ENCODE measurements at places on chromosomes 12 and 14.

DNA sequence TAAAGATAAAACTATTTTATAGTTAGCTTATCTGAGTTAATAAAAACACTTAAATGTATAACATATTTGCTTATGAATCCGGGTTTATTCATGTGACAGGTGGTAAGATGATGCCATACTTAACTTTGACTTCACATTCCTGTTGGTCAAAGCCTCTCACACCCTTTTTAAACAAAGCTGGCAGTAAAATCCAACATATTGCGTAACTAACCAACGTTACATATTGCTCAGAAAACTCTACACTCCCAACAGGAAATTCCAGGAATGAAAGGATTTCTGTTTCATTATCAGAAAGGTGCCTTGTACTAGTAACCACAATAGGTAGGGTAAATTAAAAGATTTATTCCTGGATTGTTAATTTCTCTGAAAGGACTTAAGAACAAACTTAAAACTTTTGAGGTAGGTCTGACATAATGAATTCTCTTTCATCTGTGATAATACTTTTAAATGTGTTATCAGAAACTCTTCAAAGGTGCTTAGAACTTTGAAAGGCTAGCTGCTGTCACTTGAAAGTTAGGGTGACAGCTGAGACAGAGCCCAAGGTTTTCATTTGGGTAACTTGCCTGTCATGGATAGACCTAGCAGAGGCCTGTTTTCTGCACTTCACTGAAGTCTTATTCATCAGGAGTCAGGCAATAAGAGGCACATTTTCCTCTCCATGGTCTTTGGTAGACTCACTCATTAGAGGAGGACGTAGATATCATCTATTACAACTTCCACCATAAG lies 23.8 kb upstream of the CATSPERB start:
- peak; percentile 38 for DNase-seq

- DNase-seq: no peak
Observed at GRCh38 chr14:93056166-93056839, 59.4 kb downstream of the ITPK1 start.

DNA sequence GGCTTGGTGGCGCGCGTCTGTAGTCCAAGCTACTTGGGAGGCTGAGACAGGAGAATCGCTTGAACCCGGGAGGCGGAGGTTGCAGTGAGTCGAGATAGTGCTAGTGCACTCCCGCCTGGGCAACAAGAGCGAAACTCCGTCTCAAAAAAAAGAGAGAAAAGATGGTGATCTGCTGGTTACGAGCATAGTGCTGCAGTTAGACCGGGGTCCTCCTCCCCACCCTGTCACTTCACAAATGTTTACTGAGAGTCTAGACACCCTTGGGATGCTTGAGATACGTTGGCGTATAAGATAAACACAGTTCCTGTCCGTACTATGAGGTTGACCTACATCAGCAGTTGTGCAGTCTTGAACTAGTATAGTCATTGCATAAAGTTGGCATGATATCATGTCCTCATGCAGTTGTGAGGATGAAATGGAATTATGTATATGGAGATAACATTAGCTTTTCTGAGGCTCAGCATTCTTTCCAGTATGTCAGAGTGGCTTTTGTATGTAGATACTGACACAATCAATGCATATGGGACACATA lies 787 bp downstream of the ACAD10 start:
- DNase-seq: peak; percentile 68

- no peak for DNase-seq
Observed at GRCh38 chr14:34507459-34507858, 32.0 kb downstream of the EAPP start.

GRCh38 chr14:38053666-38054065 lies 154.0 kb upstream of the SSTR1 start:
- peak; percentile 9 for DNase-seq

DNA sequence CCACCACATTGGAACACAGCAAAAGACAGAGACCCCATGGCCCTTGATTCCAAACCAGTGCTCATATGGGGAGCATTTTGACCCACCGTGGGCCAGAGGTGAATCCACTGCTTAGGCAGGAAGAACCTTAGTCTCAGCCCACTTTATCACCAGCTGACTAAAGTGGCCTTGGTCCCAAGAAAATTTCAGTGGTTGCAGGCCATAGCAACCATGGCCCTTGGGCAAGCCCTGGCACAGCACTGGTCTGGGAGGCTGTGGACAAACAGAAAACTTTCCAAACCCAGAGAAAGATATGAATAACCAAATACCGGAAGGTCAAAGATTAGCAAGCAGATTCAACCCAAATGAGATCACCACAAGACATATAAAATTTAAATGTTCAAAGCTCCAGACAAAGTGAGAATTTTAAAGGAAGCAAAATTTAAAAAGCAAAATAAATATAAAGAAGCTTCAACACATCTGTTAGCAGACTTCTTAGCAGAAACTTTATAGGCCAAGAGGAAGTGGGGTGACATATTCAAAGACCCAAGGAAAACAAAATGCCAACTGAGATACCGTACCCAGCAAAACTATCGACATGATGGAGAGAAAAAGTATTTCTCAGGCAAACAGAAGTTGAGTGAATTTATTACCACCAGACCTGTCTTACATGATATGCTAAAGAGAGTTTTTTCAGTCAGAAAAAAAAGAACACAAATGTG lies 7.8 kb downstream of the KLRK1 start:
- no peak for DNase-seq

DNA sequence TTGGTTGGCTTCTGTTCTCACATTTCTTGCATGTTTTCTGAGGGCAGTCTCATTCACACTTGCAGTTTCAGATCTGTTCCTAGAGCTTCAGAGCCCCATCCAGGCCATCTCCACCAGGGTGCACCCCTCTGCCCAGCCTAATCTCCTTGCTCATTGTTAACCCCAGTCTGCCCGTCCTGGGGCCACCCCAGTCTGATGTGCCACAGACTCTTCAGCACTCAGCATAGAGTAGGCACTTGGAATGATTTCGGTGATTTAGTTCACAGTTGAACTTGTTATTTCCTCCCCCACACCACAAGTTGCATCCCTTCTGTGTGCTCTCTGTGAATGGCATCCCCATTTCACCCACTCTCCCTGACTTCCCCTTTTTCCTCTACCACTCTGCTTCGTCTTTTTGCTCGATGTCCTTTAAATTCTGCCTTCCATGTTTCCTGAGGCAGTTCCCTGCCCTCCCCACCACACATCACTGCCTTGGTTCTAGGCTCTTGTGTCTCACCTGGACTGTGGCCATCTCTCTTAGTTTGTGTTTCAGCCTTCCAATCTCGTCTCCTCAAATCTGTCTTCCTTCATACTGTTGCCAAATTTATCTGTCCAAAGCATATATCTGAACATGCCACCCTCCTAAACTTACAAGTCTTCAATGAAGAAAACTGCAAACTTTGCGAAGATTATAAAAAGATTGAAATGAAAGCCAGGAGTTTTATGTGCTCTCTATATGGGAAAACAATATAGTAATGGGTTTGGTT lies 41.5 kb downstream of the ANO6 start:
- no peak for DNase-seq

DNA sequence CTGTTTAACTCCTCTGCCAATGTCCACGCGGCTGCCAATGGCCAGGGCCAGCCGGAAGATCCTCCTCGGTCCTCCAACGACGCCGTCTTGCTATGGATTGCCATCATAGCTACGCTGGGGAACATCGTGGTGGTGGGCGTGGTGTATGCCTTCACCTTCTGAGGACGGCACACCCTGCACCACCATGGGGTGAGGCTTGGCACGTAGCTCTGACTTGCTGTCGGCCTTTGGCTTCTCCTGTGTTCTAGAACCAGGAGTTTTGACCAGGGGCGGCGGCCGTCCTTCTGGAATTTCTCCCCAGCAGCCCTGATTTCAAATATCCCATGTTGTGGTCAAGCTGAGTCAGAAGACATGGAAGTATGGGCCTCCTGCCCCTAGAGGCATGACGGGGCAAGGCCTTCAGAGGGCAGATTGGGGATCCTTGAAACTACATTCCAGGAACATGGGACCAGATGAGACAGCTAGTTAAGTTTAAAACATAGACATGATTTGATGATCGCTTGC lies 47.5 kb downstream of the C14orf132 start:
- DNase-seq: no peak

DNA sequence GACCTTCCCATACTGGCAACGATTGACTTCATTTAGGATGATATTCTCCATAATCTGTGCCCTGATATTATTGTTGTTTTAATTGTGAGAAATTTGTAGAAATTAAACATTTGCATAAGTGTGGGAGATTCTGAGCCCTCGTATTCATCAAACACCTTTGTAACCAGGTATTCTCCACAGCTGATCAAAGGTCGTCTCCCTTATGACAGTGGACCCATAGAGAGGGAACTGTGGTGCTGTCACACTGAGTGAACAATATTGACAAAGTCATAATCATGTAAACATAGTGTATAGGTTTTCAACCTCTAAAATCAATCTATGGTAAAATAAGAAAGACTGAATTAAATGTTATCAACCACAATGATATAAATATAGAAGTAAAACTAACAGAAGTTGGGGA lies 14.9 kb upstream of the PLEKHG3 start:
- no peak for DNase-seq

- DNase-seq: no peak
Observed at GRCh38 chr12:84506282-84506681, 406.3 kb downstream of the SLC6A15 start.

DNA sequence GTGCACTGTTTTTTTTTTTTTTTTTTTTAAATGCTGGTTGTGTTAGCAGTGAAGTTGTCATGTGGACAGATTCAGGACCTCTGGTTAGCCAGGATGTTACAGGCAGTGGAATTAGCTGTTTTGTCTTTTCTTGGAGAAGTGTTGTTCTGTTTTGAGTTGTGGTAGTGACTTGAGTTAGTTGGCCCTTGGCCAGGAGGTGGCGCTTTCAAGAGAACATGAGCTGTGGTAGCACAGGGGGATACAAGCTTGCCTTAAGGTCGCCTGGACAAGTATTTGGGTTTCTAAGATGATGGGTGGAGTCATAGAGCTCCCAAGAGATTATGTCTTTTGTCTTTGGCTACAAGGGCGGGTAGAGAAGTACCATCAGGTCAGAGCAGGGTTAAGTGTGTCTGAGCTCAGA lies 33.3 kb upstream of the CCDC198 start:
- DNase-seq: no peak

GRCh38 chr12:8508910-8509841 lies 4.1 kb upstream of the CLEC4D start:
- DNase-seq: no peak

GRCh38 chr12:128918481-128919260 lies 65.4 kb downstream of the GLT1D1 start:
- no peak for DNase-seq

GRCh38 chr12:7093486-7093885 lies 1.2 kb upstream of the C1R start:
- no peak for DNase-seq

DNA sequence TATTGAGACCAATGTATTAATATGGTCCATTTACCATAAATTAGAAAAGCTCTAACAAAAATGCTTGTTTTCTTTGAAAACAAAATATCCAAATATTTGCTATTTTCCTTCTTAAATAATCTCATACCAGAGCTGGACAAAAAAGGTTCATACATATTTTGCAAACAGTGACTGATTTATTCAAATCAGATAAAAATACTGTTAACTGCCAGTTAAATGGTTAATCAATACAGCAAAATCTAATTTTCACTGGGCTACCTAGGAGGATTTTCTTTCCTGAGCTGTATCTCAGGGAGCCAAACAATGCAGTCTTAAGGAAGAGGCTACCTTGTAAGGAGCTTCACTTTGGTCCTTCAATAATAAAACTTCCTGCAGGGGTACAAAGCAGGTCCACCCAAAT lies 2.0 kb downstream of the FERMT2 start:
- no peak for DNase-seq

- peak; percentile 30 for DNase-seq
Observed at GRCh38 chr12:22971701-22972191, 346.8 kb downstream of the ETNK1 start.

DNA sequence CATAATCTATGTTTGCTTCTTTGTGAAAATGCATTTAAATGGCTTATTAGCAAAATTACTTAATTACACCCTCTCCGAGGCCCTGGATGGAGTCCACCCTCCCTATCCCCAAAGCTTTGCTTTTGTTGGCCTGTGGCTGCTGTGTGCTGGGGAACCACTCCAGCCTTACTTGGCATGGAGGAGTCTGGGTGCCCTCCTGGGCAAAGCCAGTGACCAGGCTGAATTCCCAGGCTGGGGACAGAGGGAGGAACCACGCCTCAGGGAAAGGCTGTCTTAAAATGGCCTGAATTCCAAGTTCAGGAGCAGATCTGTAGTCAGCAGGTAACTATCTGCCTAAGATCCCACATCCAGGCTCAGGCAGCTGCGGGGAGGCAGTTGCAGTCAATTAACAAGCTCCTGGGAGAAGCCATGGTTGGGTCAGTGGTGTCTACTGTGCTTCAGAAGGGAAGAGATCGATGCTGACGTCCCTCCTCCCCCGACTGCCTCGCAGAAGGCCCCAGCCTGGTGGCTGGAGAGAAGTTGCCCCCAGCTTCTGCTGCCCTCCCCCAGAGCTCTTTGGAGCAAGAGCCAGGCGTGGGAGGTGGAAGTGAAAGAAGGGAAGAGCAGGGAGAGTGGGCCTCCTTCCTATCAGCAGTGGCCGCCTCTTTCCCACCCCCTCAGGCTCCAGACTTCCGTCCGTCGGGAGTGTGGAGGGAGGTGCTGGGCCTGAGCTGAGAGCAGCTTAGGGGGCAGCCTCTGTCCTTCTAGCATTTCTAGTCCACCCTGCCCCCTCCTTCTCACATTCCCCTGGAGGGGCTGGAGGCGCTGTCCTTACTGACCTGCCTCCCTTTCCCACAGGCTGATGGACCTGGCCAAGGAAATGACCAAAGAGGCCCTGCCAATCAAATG lies 11.3 kb downstream of the VASH1 start:
- peak; percentile 65 for DNase-seq

DNA sequence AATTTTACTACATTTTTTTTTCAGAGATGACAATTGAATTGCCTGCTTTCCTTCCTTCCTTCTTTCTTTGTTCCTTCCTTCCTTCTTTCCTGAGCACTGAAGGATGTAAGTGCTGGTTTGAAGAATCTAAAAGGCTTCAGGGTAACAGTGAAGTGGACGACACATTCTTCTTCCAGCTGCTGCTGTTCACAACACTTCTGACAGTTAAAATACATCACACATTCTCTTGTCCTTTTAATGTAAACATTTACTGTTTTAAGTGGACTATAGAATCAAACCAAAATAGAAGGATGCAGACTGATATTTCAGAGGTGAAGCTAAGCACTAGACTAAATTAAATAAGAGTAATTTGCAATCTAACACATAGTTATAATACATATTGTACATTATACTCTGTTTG lies 151.5 kb downstream of the MSRB3 start:
- no peak for DNase-seq

DNA sequence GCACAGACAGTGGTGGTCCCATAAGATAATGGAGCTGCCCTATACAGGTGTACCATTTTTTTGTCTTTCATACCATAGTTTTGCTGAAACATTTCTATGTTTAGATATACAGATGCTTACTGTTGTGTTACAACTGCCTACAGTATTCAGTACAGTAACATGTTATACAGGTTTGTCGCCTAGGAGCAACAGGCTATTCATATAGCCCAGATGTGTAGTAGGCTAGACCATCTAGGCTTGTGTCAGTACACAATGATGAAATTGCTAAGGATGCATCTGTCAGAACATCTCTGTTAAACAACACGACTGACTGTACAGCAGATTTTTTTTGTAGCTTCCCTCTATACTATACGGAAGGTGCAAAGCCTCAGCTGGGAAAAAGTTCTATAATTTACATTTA lies 30.5 kb downstream of the RAD9B start:
- no peak for DNase-seq
